Mucosa of gallbladder (tissue), 1 donor: ENCODE measurements at places on chromosomes 12 and 14. TPM values are rescaled to one million over a fixed set of nuclear protein-coding genes. Genes with fewer than 3 reads are reported as not detected.

- DNase-seq = peak; percentile 49
Observed at GRCh38 chr12:12333407-12334366, 16.4 kb downstream of the MANSC1 start.

JAG2 gene
- 12.7 TPM for total RNA-seq

DNA sequence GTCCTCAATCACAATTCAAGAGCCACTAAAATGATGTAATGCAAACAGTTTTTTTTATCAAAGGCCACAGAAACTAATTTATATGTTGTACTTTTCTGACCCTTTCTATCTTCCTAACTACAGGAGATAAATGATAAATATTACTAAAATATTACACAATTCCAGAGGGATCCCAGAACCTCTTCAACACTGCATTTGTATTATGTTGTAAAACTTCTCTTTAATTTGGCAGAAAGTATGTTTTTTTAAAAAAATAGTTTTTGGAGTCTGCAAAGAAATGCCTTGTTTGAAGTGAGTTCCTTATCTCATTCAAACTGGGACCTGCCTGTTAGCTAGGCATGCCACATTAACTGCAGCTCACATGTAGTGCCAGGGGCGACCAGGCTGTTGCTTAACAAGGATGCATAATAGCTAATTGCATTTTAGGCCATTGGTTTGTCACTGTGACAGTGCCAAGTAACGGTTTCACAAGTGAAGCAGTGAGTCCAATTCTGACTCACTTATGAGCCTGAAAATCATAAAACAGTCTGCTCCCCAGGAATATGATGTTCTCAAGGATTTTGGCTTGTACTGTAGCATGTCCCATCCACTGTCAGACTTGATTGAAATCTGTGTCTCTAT, 266.9 kb downstream of the KTN1 start:
- no peak for DNase-seq

DNA sequence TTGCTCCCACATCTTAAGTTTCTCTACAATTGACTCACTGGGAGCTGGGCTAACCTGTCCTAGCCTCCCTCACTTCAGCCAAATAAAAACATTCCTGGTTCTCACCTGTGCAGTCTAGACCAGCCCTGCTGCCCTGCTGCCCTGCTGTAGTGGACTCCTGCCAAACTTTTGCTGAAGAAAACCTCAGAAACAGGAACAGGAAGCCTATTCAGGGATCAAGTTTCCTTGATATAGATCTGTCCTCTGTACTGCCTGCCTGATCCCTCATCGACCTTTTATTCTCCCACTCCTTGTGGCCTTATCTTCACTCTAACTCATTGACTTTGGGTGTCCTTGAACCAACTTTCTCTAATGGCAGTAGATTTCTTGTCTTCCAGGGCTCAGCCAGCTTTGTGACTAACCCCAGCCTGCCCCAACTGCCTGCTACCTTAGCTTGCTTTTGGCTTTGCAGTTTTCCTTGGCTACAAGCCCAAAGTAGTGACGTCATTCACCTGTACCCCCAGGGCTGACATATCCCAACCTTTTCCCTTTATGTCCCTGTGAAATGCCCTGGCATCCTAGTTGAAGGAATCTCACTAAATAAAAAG, 234.8 kb downstream of the DUSP6 start:
- peak; percentile 87 for DNase-seq

CCDC88C gene
- 78.5 TPM for total RNA-seq

GRCh38 chr12:99976762-99977161, 8.0 kb downstream of the ANKS1B start:
- no peak for DNase-seq

ITPR2 gene
- total RNA-seq = 50.0 TPM

NKX2-1 gene
- total RNA-seq = 0.26 TPM

CEBPE gene
- total RNA-seq = 0.20 TPM

- no peak for DNase-seq
Observed at GRCh38 chr12:89831310-89832095, 122.9 kb upstream of the ATP2B1 start.

- DNase-seq = no peak
Observed at GRCh38 chr14:36580856-36581831, 1.3 kb downstream of the NKX2-8 start.

DNA sequence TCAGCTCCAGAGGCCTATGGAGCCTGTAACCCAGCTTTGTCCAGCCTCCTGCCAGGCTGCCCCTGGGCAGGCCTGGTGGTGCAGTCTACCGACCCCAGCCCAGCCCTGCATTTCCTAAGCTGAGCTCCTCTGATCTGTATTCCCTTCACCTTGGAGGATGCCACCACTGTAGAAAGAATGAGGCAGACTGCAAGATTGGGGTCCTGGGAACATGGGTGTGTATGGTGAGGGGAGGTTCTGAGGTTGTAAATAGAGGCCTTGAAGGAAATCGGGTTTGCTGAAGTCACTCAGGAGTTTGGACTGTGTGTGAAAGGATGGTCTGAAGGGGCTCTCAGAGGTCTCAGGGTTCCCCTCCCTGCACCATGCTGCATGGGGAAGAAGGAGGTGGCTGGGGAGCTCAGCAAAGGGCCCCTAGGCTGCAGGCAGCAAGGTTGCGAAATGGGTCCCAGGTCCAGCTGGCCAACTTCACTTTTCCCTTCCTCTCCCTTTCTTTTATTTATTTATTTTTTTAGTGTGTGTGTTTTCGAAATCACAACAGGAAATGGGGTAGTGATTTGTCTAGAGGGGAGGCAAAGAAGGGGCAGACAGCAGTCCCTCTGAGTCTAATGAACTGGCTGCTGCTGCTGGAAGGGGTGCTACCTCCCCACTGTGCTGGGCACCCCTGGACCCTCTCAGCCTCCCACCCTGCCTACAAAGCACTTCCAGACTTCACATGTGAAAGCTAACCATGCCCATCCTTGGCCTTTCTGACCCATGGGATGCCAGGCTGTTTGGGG, 1.2 kb upstream of the LRP1-AS start:
- peak; percentile 59 for DNase-seq

RGS6 gene
- 1.1 TPM for total RNA-seq

DNA sequence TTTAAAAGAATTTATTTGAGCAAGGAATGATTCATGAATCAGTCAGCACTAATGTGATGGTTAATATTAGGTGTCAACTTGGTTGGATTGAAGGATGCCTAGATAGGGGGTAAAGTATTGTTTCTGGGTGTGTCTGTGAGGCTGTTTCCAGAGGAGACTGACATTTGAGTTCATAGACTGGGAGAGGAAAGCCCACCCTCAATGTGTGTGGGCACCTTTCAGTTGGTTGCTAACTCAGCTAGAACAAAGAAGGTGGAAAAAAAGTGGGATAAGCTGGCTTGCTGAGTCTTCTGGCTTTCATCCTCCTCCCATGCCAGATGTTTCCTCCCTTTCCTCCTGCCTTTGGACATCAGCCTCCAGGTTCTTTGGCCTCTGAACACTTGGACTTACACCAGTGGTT, 47.2 kb downstream of the TESPA1 start:
- no peak for DNase-seq

DNA sequence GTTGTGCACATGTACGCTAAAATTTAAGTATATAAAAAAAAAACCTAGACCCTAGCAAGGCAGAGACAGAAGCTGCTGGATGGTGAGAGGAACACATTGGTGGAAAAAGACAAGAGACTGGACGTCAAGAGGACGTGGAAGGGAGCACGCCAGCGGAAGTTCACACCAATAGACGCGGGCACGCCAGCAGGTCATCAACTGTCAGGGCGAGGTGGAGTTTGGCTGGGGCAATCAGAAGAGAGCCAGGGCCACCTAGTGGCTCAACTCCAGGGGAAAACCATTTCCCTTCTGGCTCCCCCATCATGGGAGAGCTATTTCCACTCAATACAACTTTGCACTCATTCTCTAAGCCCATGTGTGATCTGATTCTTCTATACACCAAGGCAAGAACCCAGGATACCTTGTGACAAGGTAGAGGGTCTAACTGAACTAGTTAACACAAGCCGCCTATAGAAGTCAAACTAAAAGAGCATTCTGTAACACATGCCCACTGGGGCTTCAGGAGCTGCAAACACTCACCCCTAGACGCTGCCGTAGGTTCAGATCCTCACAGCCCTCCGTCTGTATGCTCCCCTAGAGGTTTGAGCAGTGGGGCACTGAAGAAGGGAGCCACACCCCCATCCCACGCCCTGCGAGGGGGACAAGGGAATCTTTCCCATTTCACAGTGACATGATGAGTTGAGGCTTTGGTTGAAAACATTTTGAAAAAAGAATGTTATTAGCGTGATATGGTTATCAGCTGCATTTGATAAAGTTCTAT, 702.7 kb downstream of the TMTC2 start:
- peak; percentile 20 for DNase-seq

GRCh38 chr12:95072900-95073697, at the start of gene NR2C1:
Gene NR2C1 (minus strand): TSS chr12:95073618. CDS start chr12:95067384, 6,234 bp downstream.
- peak; percentile 92 for DNase-seq

- no peak for DNase-seq
Observed at GRCh38 chr14:95085321-95085720, 72.0 kb downstream of the DICER1 start.

BTBD6 gene
- total RNA-seq = 50.8 TPM

- no peak for DNase-seq
Observed at GRCh38 chr12:89474615-89475014, 50.0 kb downstream of the GALNT4 start.

GRCh38 chr12:117051380-117051779, 47.8 kb downstream of the TESC start:
- no peak for DNase-seq

DNA sequence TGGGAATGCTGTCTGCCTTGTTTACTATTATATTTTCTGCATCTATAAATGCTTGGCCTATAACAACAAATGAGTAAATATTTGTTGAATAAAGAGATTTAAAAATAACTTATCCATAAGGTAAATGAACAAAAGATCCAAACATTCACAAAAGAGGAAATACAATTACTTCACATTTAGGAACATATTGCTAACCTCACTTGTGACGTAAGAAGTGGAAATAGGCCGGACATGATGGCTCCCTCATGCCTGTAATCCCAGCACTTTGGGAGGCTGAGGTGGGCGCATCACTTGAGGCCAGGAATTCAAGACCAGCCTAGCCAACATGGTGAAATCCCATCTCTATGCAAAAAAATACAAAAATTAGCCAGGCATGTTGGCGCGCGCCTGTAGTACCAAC, 25.7 kb upstream of the CKAP4 start:
- DNase-seq = no peak

CLEC2A gene
- not detected for total RNA-seq

FAM181A gene
- not detected for total RNA-seq

POTEM gene
- total RNA-seq = not detected

- DNase-seq = peak; percentile 79
Observed at GRCh38 chr12:121227294-121227693, 17.4 kb downstream of the P2RX4 start.

- no peak for DNase-seq
Observed at GRCh38 chr14:74510959-74511409, 17.4 kb downstream of the ISCA2 start.

SCNN1A gene
- 52.7 TPM for total RNA-seq

- peak; percentile 9 for DNase-seq
Observed at GRCh38 chr14:100522616-100523099, 64.6 kb downstream of the BEGAIN start.

HCAR3 gene
- not detected for total RNA-seq

GRCh38 chr14:79896009-79896408, 315.3 kb downstream of the DIO2 start:
- DNase-seq = no peak

- no peak for DNase-seq
Observed at GRCh38 chr12:30646821-30647220, 48.8 kb downstream of the IPO8 start.

DNA sequence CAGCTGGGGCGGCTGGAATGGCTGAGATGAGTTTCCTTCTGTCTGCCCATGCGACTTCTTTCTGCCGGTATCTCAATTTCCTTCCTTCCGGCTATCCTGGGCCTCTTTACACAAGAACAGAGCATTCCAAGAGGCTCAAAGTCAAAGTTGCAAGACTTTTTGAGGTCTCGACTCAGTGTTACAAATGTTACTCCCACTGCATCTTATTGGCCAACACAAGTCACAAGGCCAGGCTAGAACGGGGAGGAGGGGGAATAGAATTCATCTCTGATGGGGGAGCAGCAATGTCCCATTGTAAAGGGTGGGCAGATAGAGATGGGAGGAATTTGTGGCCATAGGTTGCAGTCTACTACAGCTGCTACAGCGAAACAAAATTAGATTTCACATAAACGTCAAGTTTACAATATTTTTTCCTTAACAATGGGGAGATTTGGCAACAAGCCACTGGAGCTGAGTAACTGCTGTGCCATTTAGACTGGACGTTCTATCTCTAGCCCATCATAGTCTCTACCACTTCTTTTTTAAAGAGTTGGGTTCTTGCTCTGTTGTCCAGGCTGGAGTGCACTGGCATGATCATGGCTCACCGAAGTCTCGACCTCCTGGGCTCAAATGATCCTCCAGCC, 9.5 kb upstream of the NYNRIN start:
- DNase-seq = no peak

LBHD2 gene
- 0.60 TPM for total RNA-seq

- DNase-seq = no peak
Observed at GRCh38 chr12:98635657-98636323, 8.8 kb downstream of the IKBIP start.

- DNase-seq = peak; percentile 74
Observed at GRCh38 chr12:132523576-132524331, 33.8 kb downstream of the FBRSL1 start.

TGM1 gene
- 3.0 TPM for total RNA-seq

DNA sequence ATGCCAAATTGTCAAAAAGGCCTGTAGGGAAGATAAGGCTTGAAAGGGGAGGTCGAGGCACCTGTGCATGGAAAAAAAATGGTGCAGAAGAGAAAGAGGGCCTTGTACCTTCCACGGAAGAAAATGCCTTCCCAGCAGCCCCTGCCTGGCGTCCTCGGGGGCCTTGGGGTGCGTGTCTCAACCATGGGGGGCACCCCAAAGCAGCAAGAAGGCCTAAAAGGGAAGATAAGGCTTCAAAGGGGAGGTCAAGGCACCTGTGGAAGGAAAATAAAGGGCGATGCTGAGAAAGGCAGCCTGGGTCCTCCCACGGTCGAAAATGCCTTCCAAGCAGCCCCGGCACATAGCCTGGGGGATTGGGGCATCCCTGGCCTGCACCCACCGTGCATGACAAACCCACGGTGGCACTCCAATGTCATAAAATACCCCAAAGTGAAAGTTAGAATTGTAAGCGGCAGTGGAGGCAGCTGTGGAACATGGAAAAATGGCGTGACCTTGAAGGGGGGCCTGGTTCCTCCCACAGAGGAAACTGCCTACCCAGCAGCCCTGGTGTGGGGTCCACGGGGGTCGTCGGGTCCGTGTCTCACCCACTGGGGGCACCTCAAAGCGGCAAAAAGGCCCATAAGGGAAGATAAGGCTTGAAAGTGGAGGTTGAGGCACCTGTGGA, 275.0 kb downstream of the ALG10 start:
- no peak for DNase-seq

DNA sequence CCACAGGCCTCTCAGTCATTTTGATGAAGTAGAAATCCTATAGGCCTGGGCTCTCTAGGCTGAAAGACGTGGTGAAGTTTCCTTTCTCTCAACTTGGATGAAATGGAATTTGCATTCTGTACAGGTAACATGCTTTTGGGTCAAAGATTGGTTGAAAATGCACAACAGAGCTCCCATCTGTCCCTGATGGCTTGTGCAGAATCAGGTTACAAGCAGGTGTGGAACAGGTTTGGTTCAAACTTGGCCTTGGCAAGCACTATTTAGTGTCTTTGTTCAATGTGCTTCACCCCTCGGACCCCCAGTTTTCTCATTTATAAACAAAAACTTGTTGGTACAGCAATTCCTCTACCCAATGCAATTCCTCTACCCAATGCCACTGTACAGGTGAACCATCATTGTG, 1493.0 kb downstream of the AACS start:
- DNase-seq = no peak

LRRC9 gene
- total RNA-seq = 0.37 TPM
